Stimulated activated CD4-positive, alpha-beta T cell treated with anti-CD3 and anti-CD28 coated beads, Interleukin-12 subunit alpha, Interleukin-12 subunit beta, amount 100 ng/mL, for 24 hours (primary cell): ENCODE measurements at places on chromosomes 5 and 9.

DNA sequence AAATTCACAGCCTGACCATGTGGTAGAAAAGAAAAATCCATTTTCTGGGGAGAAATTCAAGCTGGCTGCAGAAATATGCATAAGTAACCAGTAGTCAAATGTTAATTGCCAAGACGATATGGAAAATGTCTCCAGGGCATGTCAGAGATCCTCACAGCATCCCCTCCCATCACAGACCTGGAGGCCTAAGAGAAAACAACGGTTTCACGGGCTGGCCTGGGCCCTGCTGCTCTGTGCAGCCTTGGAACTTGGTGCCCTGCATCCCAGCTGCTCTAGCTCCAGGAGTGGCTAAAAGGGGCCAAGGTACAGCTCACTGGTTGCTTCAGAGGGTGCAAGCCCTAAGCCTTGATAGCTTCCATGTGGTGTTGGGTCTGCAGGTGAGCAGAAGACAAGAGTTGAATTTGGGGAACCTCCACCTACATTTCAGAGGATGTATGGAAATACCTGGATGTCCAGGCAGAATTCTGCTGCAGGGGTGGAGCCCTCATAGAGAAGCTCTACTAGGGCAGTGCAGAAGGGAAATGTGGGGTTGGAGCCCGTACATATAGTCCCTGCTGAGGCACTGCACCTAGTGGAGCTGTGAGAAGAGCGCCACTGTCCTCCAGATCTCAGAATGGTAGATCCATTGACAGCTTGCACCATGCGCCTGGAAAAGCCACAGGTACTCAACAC, 49.7 kb downstream of the PTBP3 start:
- DNase-seq = no peak

GRCh38 chr5:110951373-110951791, 120.1 kb upstream of the TSLP start:
- no peak for DNase-seq

DNA sequence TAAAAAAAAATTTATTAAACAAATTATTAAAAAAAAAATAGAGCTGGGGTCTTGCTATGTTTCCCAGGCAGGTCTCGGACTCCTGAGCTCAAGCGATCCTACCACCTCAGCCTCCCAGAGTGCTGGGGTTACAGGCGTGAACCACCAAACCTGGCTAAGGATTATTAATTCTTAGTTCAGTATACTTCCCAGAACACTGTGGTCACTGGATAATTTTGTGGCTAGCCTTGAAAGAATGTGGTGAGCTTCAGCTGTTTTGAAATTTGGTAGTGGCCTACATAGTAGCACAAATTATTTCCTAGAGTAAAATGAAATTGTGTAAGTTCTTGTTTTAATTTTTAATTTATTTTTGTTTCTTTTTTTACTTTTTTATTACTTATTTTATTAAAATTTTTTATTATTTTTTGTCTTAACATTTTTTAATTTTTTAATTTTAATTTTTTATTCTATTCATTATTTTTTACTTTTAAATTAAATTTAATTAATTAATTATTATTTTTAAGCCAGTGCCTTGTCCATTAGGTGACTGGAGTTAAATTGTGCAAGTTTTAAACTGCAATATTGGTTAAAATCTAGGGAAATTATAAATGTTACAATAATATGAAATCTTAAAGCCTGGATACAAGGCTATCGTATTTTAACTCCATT, 23.0 kb downstream of the ARRDC3 start:
- DNase-seq = no peak

DNA sequence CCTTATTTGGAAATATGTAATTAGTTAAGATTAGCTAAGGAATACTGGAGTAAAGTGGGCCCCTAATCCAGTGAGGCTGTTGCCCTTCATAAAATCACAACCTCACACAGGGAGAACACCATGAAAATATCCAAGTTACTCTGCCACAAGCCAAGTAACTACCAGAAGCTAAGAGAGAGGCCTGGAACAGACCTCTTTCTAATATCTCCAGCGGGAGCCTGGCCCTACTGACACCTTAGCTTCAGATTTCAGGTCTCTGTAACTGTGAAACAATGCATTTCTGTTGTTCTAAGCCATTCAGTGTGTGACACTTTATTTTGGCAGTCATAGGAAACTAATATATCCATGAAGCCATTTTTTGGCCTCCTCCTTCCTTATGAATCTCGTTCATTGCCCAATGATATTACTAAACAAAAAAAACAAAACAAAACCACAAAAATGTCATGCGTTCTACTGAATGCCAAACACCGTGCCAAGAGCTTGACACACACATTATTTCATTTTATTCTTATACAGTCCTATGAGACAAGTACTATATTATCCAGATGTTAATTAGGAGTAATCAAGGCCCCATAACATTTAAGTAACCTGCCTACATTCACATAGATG, 699.0 kb downstream of the MAT2B start:
- no peak for DNase-seq

- DNase-seq = no peak
Measured at GRCh38 chr5:82351754-82352145, 73.6 kb upstream of the RPS23 start.

DNA sequence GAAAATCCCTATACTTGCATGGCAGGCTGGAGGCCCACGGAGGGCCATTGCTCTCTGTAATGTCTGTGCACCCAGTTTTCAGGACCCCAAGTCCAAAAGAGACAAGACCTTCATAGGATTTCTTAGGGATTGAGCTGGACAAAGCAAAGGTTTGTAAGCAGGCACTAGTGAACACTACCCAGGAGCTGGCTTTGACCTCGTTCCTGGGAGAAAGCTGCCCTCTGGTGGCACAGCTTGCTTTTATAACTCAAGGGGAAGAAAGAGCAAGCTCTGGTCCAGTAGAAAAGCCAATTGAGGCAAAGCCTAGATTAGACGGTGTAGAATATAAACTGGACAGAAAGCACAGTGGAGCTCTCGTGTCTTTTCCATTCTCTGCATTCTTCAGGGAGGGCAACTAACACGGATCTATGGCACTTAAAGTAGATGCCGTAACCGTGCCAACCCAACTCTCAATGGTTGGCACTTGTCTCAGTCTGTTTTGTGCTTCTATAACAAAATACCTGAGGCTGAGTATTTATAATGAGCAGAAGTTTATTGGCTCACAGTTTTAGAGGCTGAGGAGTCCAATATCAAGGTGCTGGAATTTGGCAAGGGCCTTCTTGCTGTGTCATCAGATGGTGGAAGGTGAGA, 7.9 kb downstream of the GABRP start:
- DNase-seq = no peak

- no peak for DNase-seq
Measured at GRCh38 chr5:31962351-31962751, 211.8 kb downstream of the GOLPH3 start.

DNA sequence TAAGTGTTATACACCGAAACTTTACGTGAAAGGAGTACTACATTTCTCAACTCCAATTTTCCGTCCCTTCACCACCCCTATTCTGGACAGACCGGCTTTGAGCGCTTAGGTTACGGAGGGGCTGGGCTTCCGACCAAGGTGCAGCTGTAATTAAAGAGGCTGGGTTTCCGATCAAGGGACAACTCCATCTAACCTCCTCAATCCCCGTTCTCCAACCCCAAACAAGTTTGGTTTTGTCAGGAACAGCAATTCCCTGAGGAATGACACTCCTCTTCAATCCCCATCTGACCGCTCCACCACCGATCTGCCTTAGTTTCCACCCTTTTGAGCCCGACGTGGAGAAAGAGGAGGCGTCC, 577 bp downstream of the TUT7 start:
- DNase-seq = no peak

DNA sequence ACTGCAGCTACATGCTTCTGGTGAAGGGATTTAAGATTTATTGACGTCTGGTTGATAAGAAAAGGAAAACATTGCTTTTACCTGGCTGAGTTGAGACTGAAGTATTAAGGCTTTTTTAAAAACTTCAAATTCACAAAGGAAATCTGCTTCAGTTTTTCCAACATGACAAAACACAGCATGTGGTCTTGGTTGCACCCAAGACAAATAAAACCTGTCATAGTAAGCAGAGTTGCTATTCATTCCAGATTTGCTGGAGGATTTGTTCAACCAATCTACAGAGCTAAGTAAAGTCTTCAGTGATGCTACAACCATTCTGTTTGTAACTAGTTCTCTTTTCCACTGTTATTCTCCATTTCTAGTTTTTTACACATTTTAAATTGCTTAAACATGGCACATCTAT, 11.3 kb downstream of the C5orf63 start:
- no peak for DNase-seq

DNA sequence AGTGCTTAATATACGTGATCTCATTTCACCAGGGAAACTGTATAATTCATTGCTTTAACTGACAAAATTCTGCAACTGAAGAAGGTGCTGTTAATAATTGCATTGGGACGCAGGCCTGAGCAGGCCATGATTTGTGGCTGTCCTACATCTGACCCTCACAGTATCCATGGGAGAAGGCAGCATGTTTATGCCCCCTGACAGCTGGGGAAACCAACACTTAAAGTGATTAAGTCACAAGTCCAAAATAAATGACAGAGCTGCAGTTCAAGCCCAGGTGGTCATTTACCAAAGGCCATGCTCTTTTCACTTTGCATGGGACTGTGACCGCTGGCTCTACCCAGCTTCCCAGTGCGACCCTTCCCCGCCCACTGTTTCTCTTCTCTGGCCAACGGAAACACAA, 30.5 kb upstream of the KCNMB1 start:
- no peak for DNase-seq

- no peak for DNase-seq
Measured at GRCh38 chr5:84374568-84374967, 10.1 kb downstream of the EDIL3 start.

GRCh38 chr9:77418226-77418625, 229.9 kb downstream of the GNA14 start:
- DNase-seq = no peak

- DNase-seq = no peak
Measured at GRCh38 chr5:117262572-117263131, 688.0 kb upstream of the SEMA6A start.

DNA sequence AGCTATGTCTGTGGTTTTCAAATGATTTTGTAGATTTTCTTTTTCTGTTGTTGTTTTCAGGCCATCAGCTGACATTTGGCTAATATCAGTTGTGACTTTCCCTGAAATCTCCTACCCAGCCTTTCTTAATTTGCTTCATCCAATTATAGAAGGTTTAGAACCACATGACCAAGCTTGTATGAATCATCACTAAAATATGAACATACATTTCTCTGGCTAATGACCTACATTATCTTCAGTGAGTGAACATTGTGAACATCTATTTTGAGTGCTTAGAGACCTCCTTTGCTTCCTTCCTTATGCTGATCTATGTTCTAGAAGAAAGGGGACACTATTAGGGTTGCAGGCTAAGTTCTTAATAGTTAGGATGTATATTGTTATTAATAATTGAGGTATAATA, 532.5 kb downstream of the RAB3C start:
- DNase-seq = no peak

DNA sequence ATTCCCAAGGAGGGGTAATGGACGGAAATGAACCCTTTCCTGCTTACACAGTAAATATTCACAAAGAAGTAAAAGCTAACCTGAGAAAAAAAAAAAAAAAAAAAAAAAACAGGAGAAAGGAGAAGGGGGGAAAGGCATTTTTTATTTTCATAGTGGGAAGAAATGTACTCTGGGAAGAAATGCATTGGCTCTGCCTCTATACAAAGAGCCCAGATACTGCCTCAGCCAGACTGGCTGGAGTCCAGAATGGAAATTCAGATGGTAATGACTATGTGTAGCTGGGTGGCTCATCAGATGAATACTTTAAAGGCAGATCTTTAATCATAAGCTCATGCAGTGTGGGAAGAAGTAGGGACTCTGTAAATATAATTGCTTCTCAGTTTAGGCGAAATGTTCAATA, 124.9 kb upstream of the ZNF608 start:
- no peak for DNase-seq

DNA sequence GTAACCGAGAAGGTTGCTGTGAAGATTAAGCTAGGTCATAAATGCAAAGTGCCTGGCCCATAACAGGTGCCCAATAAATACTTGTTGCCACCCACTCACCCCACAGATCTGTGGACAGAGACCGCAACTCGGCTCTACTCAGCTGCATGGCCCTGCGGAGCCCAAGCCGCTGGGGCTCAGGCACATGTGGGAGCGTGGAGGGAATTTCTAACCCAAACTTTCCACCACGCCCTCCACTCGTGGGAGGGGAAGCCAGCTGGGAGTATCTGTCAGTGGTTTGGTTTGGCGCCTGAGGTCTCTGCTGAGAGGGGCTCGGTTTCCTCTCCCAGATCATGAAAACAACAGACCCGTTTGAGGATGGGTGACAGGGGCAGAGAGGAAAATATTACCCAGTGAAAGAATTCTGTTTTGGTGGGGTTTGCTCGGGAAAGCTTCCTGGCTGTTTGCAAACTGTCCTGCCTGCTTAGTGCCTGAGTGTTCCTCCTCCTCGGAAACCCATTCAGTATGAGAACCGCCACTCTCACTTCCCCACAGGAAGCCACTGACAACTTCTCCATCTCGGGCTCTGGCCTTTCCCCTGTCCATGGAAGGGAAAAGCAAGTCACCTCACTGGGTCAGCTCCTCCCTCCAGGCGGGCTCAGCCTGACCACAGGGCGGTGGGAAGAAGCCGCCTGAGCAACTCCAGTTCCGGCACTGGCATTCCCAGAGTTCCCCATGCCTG, 60.1 kb downstream of the RGS3 start:
- DNase-seq = peak; percentile 86

DNA sequence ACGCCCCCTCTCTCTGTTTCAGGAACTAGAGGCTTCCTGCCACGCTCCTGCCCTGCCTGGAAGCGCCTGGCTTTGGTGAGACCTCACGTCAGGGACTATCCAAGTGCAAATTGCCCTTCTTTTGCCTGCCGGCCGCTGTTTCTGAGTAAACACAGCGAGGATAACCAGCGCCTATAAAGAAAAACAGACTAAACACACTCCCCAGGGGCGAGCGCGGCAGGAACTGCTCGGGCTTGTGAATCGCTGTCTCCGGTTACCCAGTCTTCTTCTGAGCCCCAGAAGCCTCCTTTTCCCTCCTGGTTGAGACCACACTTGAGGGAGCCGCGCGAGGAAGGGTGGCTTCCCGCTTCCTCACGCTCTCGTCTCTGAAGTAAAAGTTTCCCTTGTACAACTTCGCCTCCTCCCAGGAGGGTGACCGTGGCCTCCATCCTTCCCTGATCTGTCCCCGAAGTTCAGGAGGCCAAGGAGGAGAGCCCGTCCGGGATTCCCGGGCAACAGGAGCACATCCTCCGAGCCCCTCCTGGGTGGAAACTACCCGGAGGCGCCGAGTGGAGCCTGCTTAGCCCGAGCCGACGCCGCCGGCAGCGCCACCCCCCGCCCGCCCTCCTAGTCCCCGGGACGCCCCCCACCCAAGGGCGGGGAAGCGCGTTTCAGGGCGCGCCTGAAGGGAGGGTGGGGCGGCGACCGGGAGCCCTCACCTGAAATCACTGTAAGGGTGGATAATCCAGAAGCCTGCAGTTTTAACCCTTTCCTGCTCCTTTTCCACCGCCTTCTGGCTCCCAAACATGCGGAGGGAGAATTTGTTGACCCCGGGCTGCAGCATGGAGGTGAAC, 993 bp downstream of the HCN1 start:
- DNase-seq = no peak

- no peak for DNase-seq
Measured at GRCh38 chr5:175285261-175285660, 158.7 kb downstream of the DRD1 start.
